ENCODE measurements at places on chromosomes 12 and 14. TPM values are rescaled to one million over a fixed set of nuclear protein-coding genes. Genes with fewer than 3 reads are reported as not detected.

Gene TSHR
- total RNA-seq: not detected

Gene SERPINA9
- total RNA-seq: not detected

Gene ANKRD33
- total RNA-seq: 0.12 TPM

Gene HOXC13
- total RNA-seq: 10.3 TPM

Gene STAC3
- total RNA-seq: 0.43 TPM

Gene RPGRIP1
- total RNA-seq: 0.23 TPM

Gene CLEC7A
- not detected for total RNA-seq

Gene CLEC1A
- total RNA-seq: not detected

Gene C3AR1
- total RNA-seq: not detected

Gene OLR1
- 0.67 TPM for total RNA-seq

Gene GPR84
- total RNA-seq: not detected

Gene GRIN2B
- total RNA-seq: 4.6 TPM

Gene KCNH5
- not detected for total RNA-seq

Gene TAS2R19
- total RNA-seq: not detected
